Pancreas (tissue), 10 donors: ENCODE measurements at places on chromosomes 2 and 18. TPM values are rescaled to one million over a fixed set of nuclear protein-coding genes. Genes with fewer than 3 reads are reported as not detected.

Gene SNRNP27
- total RNA-seq, result 9.3 TPM

Gene IL36RN
- total RNA-seq, result not detected

Gene RBM45
- 5.7 TPM for total RNA-seq

DNA sequence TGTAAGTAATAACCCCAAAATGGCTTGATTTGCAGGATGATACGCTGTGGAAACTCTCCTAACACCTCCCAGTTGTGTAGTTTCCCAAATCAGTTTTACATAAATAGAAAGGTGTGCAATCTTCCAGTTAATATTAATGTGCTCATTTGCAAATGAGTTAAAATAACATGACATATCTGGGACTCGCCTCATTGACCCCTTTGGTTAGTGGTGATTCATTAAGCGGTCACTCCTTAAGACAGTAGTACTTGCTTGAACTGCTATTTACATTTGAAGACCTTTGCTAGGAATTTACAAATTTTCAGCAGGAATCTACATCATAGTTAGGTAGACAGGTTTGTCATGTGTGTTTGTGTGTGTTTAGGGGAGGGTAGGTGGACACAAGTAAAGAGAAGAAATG lies 1367.7 kb upstream of the CELF4 start:
- no peak for DNase-seq
